ENCODE measurements at places on chromosomes 3 and 15.

GRCh38 chr3:50521572-50521971, 18.1 kb upstream of the CACNA2D2 start:
- no peak for DNase-seq

DNA sequence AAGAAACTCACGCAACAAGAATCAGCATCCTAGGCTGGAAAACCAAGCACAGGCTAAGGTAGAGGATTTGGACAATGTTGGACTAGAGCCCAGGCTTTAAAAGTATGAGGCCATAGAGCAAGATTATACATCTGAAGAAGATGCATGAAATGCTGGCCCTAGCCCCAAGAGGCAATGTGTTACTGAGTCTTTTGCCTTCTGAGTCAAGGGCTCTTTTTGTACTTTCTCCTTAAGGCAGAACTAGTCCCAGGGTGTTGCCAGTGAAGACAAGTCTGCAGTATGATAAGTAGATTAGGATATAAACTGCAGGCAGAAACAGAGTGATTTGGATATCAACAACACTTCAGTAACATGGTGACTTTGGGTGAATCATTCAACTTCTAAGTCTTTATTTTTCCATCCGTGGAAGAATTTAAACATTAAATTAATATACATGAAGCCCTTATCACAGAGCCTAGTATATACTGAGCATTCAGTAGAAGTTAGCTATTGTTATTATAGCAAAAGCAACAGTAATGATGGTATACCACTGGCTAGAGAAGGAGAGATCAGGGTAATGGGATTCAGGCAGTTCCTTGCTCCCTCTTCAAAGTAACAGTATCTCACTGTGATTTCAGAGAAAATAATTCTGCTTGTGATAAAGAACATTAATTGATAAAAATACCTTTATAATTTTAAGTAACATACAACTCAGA, 99.9 kb upstream of the MLF1 start:
- DNase-seq = no peak

GRCh38 chr15:83721031-83721430, 67.1 kb downstream of the ADAMTSL3 start:
- no peak for DNase-seq

DNA sequence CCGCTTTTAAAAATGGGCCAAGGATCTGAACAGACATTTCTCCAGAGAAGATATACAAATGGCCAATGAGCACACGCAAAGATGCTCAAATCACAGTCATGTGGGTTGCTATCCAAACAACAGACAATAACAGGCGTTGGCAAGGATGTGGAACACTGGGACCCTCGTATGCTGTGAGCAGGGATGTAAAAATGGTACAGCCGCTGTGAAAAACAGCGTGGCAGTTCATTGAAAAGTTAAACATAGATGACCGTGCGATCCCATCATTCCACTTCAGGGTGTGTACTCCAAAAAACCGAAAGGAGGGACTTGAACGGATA, 6.7 kb upstream of the LRRC15 start:
- DNase-seq = no peak

Measured in AML-193 (cell line).